ENCODE measurements at places on chromosomes 6 and 20.

DNA sequence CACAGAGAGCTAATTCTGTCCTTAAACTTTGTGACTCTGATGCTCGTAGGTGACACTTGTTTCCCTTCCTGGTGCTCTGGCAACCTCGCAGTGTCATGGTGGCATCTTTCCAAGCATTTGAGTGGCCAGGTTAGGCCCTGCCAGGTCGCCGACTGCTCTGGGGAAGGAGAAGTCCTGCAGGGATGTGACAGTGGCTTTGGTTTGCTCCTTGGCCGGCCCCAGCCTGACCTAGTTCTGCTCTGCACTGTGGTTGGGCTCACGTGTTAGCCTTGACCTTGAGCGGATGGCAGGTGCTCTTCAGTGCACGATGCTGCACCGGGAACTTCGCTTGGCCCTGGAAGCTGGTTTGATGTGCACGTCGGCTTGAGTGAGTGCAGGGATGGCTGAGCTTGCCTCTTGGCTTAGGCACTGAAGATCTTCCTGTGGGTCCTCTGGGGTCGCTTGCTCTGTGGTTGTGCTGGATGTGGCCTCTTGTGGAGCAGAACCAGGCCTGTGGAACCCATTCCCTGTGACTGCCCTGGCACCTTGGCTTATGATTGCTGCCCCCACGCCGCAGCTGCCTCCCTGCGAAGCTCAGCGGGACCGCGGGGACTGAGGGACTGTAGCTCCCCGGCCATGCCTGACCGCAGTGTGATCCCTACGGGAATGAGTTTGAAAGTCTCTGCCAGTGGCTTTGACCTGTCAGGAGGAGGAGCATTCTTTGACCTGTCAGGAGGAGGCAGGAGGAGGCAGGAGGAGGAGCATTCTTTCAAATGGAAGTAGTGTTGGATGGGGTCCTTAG is 8.7 kb downstream of the OSBPL2 start:
- DNase-seq, result no peak

GRCh38 chr6:88952065-88952704 is 11.2 kb downstream of the RNGTT start:
- DNase-seq, result no peak

- DNase-seq, result no peak
Measured at GRCh38 chr6:162181741-162182401, 545.7 kb downstream of the PRKN start.

DNA sequence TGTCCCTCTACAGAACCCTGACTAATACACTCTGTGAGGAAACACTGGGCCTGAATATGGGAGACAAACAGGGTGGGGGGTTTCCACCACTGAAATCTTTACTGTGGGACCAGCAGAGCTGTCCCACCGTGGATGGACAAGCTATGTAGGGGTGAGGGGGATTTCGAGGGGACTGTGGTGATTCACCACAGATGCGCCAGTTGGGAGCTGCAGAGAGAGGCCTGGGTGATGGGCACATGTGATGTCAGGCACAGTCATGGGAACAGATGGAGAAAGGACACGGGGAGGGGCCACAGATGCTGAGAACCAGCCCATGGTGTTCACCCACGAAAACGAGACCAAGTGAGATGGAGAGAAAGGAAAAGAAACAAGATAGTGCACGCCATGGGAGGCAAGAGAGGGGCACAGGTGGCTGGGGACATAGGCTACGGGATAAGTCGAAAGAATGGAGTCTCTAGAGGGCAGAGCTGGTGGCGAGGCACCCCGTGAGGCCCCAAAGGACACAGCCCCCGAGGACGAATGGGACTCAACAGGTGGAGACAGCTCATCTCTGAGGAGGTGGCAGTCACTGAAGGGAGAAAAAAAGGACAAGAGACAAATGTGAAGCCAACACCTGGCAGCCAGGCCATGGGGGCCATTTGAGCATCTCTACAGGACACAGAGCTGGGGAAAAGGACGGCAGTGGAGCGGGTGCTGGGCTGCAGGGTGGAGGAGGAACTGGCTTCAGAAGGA is 10.5 kb upstream of the RAMACL start:
- DNase-seq, result no peak
